ENCODE measurements at places on chromosomes 6 and 20. TPM values are rescaled to one million over a fixed set of nuclear protein-coding genes. Genes with fewer than 3 reads are reported as not detected.

GRCh38 chr20:46312945-46313861 lies 4.9 kb upstream of the CDH22 start:
- DNase-seq, result no peak

ATRN gene
- 44.6 TPM for total RNA-seq

RGS19 gene
- total RNA-seq, result 8.4 TPM

NR2E1 gene
- total RNA-seq, result not detected

GRCh38 chr6:12836009-12836408 lies 119.4 kb downstream of the PHACTR1 start:
- DNase-seq, result no peak

GRCh38 chr6:116278481-116278829 lies 1.3 kb downstream of the TSPYL1 start:
- DNase-seq, result no peak

GRCh38 chr6:25995507-25995906 lies 32.9 kb downstream of the TRIM38 start:
- no peak for DNase-seq

LAMA2 gene
- 30.8 TPM for total RNA-seq

PROKR2 gene
- total RNA-seq, result 0.45 TPM

STMND1 gene
- 0.36 TPM for total RNA-seq

MLN gene
- not detected for total RNA-seq

TPD52L1 gene
- total RNA-seq, result 6.7 TPM

- DNase-seq, result no peak
Observed at GRCh38 chr6:41159415-41160082, 3.4 kb downstream of the TREM2 start.

DNA sequence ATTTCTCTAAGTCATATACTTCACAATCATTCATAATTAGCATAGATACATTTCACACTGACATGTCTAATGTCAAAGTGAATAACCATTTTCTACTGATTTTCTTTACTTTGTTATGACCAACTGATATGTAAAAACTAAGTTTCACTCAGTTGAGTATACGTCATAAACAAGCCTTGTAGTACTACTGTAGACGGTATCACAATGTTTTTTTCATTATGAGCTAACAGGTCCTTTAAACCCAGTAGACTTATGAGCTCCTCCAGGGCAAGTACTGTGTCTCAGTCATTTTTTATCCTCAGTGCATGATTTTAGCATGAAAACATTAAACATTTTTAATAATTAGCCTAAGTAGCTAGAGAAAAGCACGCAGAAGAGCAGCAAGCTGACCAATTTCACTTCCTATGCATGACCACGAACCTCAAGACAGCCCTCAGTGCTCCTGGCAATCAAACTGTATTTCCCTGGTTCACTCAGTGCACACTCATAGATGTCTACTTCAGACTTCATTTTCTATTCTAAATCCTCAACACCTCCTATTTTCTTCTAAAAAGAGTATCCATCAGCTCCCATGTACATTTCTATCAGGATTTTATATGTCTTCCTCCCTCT lies 32.0 kb upstream of the TFAP2D start:
- DNase-seq, result no peak

DNA sequence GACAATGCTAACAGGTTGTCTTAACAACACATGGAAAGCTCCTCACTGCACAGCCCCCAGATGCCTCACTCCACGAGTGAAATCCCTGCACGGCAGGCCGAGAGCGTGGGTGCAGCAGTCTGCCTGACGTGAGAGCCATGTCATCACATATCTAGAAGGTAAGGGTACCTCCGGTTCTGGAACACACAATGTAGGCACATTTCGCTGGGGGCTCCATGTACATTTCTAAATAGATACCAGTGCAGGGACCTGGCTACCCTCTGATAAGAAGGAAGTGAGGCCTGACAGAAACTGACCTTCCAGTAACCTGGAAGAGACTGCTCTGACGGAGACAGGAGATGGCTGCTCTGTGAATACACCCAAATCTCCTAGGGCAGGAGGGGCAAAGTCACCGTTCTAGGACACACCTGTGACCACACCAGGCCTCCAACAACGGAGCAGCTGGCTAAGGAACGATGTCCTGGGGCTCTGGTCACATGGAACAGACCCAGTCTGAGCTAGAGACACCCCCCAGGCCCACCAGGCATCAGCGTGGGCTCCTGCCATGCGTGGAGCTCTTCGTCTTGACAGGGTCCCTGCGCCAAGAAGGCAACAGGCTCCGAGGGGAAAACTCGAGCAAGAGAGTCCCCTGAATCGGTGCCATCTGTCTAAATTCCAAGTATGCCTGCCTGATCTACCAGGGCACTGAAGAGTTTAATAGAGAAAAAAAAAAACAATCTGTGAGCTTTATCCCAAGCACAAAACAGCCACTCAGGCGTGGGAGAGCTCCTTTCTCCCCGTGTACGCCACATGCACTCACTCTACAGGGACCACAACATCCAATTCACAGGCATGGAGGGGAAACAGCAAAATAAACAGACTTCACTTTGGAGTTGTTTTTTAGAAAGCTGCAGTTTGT lies 27.5 kb downstream of the RNASET2 start:
- DNase-seq, result no peak

C4B gene
- total RNA-seq, result 8.6 TPM

DNA sequence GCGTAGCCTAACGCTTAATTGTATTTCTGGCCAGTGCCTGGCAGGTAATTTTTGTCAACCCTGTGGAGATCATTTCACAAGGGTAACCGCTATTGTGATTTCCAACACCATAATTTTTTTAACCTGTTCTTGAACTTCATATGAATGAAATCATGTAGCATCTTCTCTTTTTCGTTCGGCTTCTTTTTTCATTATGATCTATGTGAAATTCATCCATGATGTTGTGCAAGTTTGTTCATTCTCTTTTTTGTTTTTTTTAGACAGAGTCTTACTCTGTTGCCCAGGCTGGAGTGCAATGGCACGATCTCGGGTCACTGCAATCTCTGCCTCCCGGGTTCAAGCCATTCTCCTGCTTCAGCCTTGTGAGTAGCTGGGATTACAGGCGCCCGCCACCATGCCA lies 42.5 kb upstream of the TGM3 start:
- no peak for DNase-seq

DNA sequence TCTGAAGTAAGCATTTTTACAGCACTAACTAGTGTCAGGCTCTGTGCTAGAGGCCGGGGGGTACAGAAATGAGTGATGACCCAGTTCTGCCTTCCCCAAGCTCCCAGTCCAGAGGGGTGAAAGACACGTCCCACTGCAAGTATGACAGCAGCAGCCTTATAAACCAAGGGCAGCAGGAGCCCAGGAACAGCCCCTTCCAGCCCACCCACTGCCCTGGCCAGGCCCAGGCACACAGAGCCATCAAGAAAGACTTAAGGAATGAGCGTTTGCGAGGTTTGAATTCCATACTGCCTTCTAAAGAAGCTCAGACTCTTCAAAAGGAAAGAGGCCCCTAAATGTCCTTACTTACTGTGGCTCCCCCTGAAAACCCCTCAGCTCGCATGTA lies 10.0 kb downstream of the TRERF1 start:
- DNase-seq, result no peak

DNA sequence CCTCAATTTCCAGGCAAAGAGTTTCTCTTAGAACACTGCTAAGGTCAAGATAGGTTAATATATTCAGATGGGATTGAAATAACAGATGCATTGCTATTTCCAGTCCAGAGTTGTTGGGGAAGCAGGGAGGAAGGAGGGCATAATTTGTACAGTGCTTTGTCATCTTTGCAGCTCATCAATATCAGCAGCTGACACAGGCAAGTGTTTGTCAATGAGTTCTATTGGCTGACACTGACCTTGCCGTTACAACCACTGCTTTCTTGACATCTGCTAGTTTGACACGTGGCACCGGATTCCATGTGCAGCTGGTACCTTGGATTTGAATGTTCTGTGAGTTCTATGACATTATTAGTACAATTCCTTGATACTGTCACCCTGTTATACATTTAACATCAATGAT lies 28.0 kb upstream of the MLIP start:
- DNase-seq, result no peak

- no peak for DNase-seq
Observed at GRCh38 chr20:62351469-62352401, 15.4 kb downstream of the LAMA5 start.

CGA gene
- total RNA-seq, result 0.82 TPM

QRSL1 gene
- total RNA-seq, result 20.7 TPM

GRCh38 chr20:19824861-19825260 lies 66.8 kb downstream of the RIN2 start:
- no peak for DNase-seq

GSTA1 gene
- not detected for total RNA-seq

GRCh38 chr6:48563433-48563832 lies 452.4 kb upstream of the PTCHD4 start:
- DNase-seq, result no peak
